Germinal center (tissue), 1 donor: ENCODE measurements at places on chromosomes 16 and 17.

GRCh38 chr16:88357317-88358022 lies 25.3 kb upstream of the ZNF469 start:
- DNase-seq: no peak

DNA sequence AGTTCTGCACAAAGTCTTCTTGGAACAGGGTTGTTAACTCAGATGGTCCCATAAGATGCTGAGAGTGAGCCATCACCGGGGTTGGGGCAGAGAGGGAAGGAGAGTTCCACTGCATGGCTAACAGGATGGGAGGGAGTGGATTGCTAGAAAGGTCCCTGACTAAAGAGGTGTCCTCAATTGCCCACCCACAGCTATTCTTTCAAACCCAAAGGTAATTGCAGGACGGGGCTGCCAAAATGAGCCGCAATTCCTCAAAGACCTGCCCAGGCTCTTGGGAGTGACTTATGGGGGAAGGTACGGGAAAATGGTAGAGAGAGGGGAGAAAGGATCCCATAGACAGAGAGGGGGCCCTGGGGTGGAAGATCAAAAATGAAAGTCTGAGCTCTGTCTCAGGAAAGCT lies 60.4 kb downstream of the DYNLRB2 start:
- no peak for DNase-seq

DNA sequence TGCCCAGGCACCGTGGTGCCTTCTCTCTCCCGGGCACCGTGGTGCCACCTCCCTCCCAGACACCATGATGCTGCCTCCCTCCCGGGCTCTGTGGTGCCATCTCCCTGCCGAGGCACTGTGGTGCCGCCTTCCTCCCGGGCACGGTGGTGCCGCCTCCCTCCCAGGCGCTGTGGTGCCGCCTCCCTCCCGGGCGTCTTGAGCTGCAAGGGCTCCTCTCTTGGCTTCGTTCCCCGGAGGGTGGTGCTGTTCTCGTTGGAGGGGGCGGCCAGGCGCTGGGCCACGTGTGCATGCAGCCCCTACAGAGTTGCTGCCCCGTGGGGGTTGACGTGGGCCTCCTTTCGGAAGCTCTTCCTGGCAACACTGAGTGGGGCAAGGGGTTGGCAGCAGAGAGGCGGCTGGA lies 8.2 kb downstream of the CENPX start:
- no peak for DNase-seq

DNA sequence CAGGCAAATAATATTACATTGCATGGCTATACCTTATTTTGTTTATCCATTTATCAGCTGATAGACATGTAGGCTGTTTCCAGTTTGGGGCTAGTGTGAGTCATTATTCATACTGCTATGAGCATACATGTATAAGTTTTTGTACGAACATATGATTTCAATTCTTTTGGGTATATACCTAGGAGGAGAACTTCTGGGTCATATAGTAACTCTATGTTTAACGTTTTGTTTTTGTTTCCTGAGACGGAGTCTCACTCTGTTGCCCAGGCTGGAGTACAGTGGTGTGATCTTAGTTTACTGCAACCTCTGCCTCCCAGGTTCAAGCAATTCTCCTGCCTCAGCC lies 2.4 kb upstream of the ITGAL start:
- no peak for DNase-seq

GRCh38 chr17:57892146-57892819 lies 42.4 kb upstream of the MRPS23 start:
- DNase-seq: peak; percentile 86
